ENCODE measurements at places on chromosomes 6 and 20.

DNA sequence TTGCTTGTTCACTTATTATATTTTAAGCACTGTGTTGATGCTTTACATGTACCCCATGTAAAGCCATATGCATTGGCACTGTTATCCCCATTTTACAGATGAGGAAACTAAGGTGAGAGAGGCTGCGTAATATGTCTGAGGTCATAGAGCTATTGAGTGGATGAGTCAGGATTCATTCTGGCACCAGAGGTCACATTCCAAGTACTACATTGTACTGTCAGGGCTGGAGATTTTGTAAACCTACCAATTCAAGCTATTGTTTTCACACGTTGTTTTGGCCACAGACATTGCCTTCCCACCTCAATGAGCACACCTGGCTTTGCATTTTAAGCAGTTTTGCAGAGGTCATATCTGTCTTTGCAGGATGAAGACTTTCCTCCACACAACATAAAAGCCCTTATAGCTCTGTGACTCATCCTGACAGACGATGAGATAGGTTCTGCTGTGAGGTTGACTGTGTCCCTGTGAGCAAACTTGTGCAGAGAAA lies 33.2 kb downstream of the ANKS1A start:
- H3K36me3 ChIP-seq: no peaks in the 10 kb centered on the region
- DNase-seq: no peak
- H3K27ac ChIP-seq: no peak overlapping the region
- H3K4me1 ChIP-seq: peaks cover 7% of the 10 kb centered on the region
- H3K4me3 ChIP-seq: no peak overlapping the region
- no peaks in the 10 kb centered on the region for H3K27me3 ChIP-seq

DNA sequence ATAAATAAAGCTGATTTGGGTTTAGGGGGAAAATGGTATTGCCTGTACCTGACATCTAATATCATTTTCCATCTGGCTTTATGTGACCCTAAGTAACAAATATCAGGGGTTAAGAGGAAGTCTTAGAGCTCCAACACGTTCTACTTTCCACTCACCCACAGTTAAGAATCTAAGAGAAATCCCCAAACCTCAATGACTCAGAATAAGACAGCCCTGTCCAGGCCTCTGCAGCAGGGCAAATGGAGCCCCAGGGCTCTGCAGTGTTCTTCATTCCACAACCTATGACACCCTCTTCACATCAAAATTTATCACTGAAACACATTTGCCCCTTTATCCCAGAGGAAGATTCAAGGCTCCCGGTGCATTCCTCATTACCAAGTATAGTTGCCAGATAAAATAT lies 20.3 kb upstream of the TENT5A start:
- DNase-seq: no peak
- H3K4me3 ChIP-seq: no peak overlapping the region
- no peaks in the 10 kb centered on the region for H3K36me3 ChIP-seq

- H3K27me3 ChIP-seq: peaks cover 6% of the 10 kb centered on the region
- peaks cover 4% of the 10 kb centered on the region for H3K36me3 ChIP-seq
- no peak for DNase-seq
- H3K27ac ChIP-seq: peak overlapping the region; percentile 47
- H3K4me3 ChIP-seq: no peak overlapping the region
Measured at GRCh38 chr6:13268913-13269518, 59.3 kb downstream of the TBC1D7 start.

DNA sequence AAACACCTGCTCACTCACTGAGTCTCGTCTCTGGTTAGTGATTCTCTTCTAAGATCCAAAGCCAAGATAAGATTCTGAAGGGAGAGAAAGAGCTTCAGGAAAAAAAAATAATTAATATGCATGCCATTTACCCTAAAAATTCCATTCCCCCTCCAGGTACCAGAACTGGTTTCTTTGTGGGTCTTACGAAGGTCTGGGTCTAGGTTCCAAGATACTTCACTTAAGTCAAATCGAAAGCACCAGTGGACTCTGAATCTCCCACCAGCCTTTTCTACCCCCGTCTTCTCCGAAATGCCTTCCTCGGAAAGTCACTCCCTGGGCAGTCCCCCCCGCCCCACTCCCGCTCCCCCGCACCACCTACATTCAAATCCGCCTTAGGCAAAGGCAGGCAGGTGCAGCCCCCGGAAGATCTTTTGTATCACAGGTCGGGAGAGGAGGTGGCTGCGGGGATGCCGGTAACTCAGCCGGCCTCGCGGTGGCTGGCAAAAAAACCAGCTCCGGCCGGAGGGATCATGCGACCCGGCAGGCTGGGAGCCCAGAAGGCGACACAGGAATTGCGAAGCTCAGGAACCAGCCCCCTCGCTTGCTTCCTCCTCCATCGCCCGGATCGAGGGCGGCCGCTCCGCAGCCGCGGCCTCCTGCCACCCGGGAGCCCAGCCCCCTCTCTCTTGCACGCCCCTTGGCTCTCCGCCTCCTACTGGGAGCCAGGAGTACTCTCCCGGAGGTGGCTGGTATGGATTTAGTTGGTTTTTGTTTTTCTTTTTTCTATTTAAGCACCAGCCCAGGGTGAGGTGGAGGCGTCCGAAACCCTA lies at the start of gene BCL2L1:
BCL2L1 (minus strand) TSS at position 612 of the 812 bp plus-strand sequence. CDS start 650 bp downstream, outside the sequence.
- peak within 1 kb of the TSS; percentile 97 for H3K27ac ChIP-seq
- H3K36me3 ChIP-seq: no peaks in the 10 kb centered on the region
- peak within 1 kb of the TSS; percentile 95 for H3K4me3 ChIP-seq
- H3K27me3 ChIP-seq: no peaks in the 10 kb centered on the region

- no peak overlapping the region for H3K4me3 ChIP-seq
- no peak for DNase-seq
- no peaks in the 10 kb centered on the region for H3K4me1 ChIP-seq
- H3K27ac ChIP-seq: no peak overlapping the region
- no peaks in the 10 kb centered on the region for H3K36me3 ChIP-seq
Measured at GRCh38 chr20:56986931-56987720, 279.3 kb downstream of the BMP7 start.

GRCh38 chr6:21868226-21868625 lies 274.7 kb downstream of the SOX4 start:
- no peak overlapping the region for H3K27ac ChIP-seq
- H3K4me3 ChIP-seq: no peak overlapping the region
- peaks cover 6% of the 10 kb centered on the region for H3K27me3 ChIP-seq
- DNase-seq: no peak
- H3K4me1 ChIP-seq: no peaks in the 10 kb centered on the region

GRCh38 chr6:136404627-136405419 lies 115.2 kb upstream of the BCLAF1 start:
- no peak overlapping the region for H3K27ac ChIP-seq
- H3K27me3 ChIP-seq: peaks cover 38% of the 10 kb centered on the region
- H3K4me1 ChIP-seq: no peaks in the 10 kb centered on the region
- H3K4me3 ChIP-seq: no peak overlapping the region
- peaks cover 3% of the 10 kb centered on the region for H3K36me3 ChIP-seq
- no peak for DNase-seq

- no peak for DNase-seq
- no peak overlapping the region for H3K27ac ChIP-seq
- no peak overlapping the region for H3K4me3 ChIP-seq
- peaks cover 30% of the 10 kb centered on the region for H3K4me1 ChIP-seq
Measured at GRCh38 chr6:148445620-148446019, 103.0 kb downstream of the SASH1 start.

DNA sequence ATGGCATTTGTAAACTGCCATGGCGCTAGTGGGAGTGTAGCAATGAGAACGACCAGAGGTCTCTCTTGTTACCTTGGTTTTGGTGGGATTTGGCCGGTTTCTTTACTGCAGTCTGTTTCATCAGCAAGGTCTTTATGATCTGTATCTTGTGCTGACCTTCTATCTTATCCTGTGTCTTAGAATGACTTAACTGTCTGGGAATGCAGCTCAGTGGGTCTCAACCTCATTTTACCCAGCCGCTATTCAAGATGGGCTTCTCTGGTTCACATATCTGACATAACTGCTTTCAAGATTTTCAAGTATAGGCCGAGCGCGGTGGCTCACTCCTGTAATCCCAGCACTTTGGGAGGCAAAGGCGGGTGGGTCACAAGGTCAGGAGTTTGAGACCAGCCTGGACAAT lies 1.9 kb upstream of the SFT2D1 start:
- H3K4me1 ChIP-seq: peaks cover 10% of the 10 kb centered on the region
- peaks cover 6% of the 10 kb centered on the region for H3K27me3 ChIP-seq
- no peak overlapping the region for H3K4me3 ChIP-seq

- no peaks in the 10 kb centered on the region for H3K36me3 ChIP-seq
Measured at GRCh38 chr6:31775633-31776484, 1.3 kb downstream of the VWA7 start.

- H3K4me3 ChIP-seq: no peak overlapping the region
- H3K36me3 ChIP-seq: peaks cover 3% of the 10 kb centered on the region
- DNase-seq: no peak
- H3K4me1 ChIP-seq: no peaks in the 10 kb centered on the region
- no peak overlapping the region for H3K27ac ChIP-seq
Measured at GRCh38 chr6:29696147-29697125, 15.5 kb upstream of the ZFP57 start.

- no peak for DNase-seq
- no peaks in the 10 kb centered on the region for H3K27me3 ChIP-seq
Measured at GRCh38 chr6:166570929-166571713, 15.4 kb downstream of the RAMACL start.

- DNase-seq: no peak
- H3K27ac ChIP-seq: no peak overlapping the region
- H3K36me3 ChIP-seq: no peaks in the 10 kb centered on the region
- no peak overlapping the region for H3K4me3 ChIP-seq
Measured at GRCh38 chr6:36815962-36816735, 23.1 kb downstream of the CPNE5 start.

GRCh38 chr6:88983532-88983931 lies 20.1 kb upstream of the RNGTT start:
- no peaks in the 10 kb centered on the region for H3K4me1 ChIP-seq
- no peak overlapping the region for H3K4me3 ChIP-seq
- DNase-seq: no peak
- no peaks in the 10 kb centered on the region for H3K27me3 ChIP-seq
- no peak overlapping the region for H3K27ac ChIP-seq
- H3K36me3 ChIP-seq: no peaks in the 10 kb centered on the region

- H3K27ac ChIP-seq: no peak within 1 kb of the TSS
- H3K36me3 ChIP-seq: peaks cover 4% of the 10 kb centered on the region
- H3K27me3 ChIP-seq: peaks cover 18% of the 10 kb centered on the region
- DNase-seq: no peak
- peaks cover 4% of the 10 kb centered on the region for H3K4me1 ChIP-seq
Measured at GRCh38 chr20:44714701-44715498, at the start of gene CCN5. CCN5 (plus strand) TSS chr20:44715369; CDS start chr20:44715391, 22 bp downstream.

Data from T-helper 17 cell (primary cell).